ENCODE measurements at places on chromosomes 2 and 18. TPM values are rescaled to one million over a fixed set of nuclear protein-coding genes. Genes with fewer than 3 reads are reported as not detected.

DNA sequence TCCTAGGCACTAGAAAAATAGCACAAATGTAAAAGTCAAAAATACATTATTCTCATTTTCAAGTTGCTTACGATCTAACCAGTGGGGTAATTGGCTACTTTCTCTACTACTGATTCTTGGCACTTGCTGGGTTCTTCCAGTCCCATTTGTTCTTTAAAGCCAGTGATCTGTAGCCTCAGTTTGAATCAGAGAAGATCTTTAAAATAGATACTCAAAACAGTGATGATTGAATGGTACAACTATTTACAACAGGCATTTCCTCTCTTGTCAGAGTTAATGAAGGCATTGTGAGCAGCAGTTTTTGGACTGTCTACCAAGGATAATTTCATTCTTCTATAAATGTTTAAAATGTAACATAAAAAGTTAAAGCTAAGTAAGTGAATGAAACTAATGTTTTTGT is 128.3 kb upstream of the FSIP2 start:
- no peak for DNase-seq

DNA sequence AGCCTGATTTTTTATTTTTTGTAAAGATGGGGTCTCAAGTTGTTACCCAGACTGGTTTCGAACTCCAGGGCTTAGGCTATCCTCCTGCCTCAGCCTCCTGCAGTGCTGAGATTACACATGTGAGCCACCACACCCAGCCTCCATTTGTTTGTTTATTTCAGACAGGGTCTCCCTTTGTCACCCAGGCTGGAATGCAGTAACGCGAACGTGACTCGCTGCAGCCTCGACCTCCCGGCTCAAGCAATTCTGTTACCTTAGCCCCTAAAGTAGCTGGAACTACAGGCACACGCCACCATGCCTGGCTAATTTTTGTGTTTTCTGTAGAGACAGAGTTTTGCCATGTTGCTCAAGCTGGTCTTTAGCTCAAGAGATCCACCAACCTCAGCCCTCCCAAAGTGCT is 27.2 kb downstream of the UBXN4 start:
- no peak for DNase-seq

GRCh38 chr2:147519178-147519577 is 325.7 kb upstream of the ACVR2A start:
- DNase-seq = no peak

DNA sequence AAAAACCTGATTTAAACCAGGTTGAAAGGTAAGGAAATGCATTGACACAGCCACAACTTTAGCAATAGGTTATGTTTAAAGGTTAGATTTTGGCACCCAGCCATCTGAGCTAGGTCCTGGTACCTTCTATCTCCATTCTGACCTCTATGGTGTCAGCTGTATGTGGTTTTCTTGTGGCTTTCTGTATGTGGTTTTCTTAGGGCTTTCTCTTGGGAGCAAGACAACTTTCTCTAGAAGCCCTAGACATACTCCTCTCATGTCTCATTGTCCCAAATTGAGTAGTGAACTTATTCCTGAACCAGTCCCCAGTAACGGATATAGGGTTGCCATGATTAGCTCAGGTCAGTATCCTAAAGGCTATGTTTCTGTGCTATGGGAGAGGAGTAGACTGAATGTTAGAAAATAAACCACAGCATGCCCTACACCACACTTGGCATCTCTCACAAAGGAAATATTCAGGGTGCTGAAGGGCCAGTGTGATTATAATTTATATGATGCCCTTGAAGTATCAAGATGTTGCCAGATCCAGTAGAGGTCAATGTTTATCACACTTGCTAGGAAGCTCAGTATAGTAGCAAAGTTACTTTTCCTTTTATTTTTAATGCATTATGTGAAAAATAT is 176.1 kb downstream of the CAPN13 start:
- peak; percentile 13 for DNase-seq

DNA sequence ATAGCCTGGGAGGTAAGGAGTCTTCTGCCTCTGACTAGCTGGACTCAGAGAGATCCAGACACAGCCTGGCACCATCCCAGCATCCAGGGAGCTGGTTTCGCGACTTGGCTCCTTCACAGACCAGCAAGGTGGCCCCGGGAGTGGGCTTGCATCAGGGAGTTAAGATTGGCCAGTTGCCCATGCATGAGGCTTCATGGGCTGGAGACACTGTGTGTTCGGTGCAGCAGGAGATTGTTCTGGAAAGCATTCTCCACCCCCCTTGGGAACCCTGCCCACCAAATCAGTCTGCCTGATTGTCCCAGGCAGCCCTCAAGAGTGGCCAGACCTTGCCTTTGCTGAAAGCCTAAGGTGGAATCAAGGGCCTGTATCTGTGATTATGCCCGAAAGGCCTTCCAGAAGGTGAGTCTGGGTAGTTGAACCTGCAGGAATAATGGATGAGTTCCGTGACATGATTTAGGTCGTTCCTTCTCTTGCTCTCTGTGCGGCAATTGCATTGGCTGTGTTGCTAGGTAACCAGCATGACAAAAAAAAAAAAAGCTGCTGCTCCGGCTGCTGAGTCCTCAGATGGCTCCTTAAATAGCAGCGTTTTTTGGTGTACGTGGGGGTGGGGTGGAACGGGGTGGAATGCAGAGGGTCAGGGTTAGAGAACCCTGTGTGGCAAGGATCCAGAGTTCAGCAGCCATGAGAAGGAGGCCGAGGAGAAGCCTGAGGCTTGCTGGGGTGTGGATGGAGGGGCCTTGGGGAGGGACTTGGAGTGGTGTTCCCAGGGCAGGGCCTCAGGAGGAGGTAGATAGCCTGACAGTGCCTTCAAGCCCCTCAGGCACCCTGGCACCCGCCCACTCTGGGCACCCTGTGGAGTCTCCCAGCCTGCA is 93.0 kb upstream of the MCFD2 start:
- peak; percentile 69 for DNase-seq

- no peak for DNase-seq
Measured at GRCh38 chr18:25282282-25282681, 69.7 kb downstream of the ZNF521 start.

DNA sequence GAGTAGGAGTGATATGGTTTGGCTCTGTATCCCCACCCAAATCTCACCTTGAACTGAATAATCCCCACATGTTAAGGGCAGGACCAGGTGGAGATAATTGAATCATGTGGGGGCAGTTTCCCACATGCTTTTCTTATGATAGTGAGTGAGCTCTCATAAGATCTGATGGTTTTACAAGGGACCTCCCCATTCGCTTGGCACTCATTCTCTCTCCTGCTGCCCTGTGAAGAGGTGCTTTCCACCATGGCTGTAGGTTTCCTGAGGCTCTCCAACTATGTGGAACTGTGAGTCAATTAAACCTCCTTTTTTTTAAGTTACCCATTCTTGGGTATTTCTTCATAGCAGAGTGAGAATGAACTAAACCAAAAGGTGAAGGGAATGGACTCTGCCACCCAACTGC is 207.5 kb downstream of the LOXHD1 start:
- DNase-seq = no peak

- DNase-seq = no peak
Measured at GRCh38 chr2:18940184-18940583, 350.8 kb upstream of the NT5C1B start.

DNA sequence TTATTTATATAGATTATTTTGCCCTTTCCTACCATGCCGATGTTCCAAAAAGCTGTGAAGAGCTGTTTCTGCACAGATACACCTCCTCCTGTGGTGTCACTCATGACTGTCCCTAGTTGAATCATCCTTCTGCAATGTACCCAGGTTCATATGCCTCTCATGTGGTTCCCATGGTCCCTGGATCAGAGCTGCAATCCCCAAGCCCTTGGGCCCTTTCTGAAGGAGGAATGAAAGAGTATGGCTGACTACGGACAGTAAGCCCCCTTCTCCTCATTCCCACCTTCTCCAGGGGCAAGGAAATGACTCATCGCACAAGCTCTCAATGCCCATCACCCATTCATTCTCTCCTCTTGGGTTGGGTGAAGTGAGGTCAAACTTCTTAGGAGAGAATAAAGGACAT is 63.9 kb upstream of the ACVR1 start:
- no peak for DNase-seq

DNA sequence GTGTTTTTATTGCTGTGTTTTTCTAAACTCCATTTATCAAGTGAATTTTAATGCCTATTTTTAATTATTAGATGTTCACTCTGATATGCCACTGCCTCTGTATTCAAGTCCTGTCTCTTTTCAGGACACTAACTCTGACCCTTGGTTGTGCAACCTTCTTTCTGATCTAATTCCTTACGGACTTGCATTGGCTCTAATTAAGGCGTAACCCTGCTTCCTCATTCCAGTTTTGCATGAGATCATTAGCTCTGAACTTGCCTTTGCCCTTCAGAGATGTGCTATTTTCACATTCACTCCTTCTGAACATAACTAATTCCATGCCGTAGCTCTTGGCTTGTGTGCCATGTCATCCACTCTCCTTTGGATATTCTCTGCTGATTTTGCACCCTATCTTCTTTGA is 162.5 kb upstream of the TMEFF2 start:
- DNase-seq = no peak

GRCh38 chr2:96801005-96801785 is 14.9 kb upstream of the CNNM3 start:
- peak; percentile 41 for DNase-seq

- no peak for DNase-seq
Measured at GRCh38 chr2:14923820-14924580, 291.5 kb downstream of the LRATD1 start.

- DNase-seq = no peak
Measured at GRCh38 chr18:21105936-21106335, 5.7 kb downstream of the ROCK1 start.

GRCh38 chr2:240819858-240820606 is at the start of gene KIF1A:
TSS of gene KIF1A (minus strand) at chr2:240820219. CDS start at chr2:240797752, 22,467 bp downstream.
- no peak for DNase-seq

- DNase-seq = no peak
Measured at GRCh38 chr2:67896476-67896875, 166.3 kb downstream of the C1D start.

GRCh38 chr18:10454681-10455557 is 484 bp downstream of the APCDD1 start:
- DNase-seq = peak; percentile 20

DNA sequence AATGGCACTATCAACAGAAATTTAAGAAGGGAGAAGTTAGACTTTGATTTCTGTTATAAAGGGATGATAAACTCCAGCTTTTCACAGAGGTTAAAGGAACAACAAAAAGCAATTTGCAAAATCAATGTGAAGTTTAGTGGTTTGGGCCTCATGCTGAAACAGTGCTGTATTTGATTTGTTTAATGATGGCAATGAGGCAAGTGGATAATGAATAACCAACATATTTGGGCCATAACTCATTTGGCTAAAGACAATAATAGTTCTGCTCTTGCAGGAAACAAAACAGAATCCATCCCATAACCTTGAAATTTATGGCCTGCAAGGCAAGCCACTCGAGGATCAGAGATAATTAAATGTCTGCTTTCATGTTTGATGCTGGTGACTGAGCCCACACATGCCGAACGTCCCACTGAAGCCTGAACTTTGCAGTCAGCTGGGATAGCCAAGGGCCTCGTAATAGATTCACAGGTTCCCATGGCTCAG is 56.5 kb downstream of the TPGS2 start:
- peak; percentile 48 for DNase-seq

- peak; percentile 96 for DNase-seq
Measured at GRCh38 chr2:69177063-69177771, 164.2 kb downstream of the ANTXR1 start.

- DNase-seq = peak; percentile 26
Measured at GRCh38 chr18:55264108-55264507, 304.8 kb upstream of the CCDC68 start.

- DNase-seq = no peak
Measured at GRCh38 chr18:23276451-23276850, 141.2 kb downstream of the CABLES1 start.

DNA sequence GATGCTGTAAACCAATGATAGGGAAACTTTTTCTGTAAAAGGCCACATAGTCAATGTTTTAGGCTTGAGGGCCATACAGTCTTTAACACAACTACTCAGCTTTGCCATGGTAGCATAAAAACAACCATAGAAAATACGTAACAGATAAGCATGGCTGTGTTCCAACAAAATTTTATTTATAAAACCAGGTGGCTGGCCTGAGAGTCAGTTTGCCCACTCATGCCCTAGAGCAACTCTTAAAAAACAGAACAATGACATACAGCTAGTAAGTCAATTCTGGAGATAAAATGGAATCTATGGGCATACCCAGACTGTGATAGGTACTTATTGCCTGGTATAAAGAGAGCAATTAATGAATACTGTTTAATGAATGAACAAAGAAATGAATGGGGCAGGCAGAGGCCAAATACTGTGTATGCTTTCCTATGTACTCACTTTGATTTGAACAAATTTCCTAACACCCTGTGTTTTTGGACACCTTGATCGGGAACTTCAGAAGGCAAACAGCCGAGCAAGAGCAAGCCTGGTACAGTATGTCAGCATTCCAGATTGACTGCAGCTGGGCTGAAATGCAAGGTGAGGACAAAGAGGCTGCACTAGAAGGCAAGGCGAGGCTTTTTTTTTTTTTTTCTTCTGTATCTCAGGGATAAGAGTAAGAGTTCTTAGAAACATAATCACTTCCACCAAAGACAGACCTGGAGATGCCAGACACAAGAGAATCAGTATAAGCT is 315.3 kb downstream of the CLIP4 start:
- DNase-seq = no peak

DNA sequence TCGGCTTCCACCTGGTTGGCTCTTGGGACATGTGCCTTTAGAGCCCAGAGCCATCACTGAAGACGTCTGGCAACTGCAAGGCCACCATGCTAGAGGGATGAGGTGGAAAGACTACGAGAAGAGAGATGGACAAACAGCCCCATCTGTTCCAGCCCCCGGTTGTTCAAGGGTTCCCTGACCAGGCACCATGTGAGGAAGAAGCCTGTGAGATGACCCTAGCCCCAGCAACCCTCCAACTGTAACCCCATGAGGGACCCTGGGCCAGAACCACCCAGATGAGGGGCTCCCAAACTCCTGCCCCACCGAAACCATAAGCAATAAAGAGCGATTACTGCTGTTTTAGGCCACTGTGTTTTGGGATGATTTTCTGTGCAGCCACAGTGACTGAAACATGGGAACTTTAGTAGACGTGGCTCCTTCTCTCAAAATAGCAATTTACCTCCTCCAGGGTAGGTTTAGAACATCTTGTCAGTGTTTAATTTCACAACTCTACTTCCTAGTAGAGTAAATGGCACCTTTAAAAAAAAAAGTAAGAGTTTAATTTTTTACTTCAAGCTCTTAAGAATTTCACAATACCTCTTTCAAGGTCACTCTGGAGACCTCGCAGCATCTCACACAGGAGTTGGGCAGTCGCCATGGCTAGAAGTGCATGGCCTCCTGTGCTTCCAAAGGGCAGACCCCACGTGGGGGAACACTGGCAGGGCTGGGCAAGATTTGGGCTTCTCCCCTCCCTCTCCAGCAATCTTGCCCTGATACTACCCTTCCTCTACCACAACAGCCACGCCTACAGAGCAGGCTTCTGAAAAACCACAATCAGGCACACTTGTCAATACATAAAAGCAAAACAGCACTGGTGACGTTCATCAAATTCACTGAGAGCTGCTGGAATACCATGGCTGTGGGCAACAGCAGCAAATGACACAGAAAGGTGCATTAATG is 48.8 kb downstream of the TMEM163 start:
- no peak for DNase-seq

Gene EIF5B
- total RNA-seq = 26.9 TPM

Gene ITGA6
- 43.9 TPM for total RNA-seq

Gene RESP18
- total RNA-seq = not detected

Gene SNORC
- 0.28 TPM for total RNA-seq

Gene ABCB11
- total RNA-seq = not detected

Gene MATN3
- 1.1 TPM for total RNA-seq

Gene PPP4R3B
- total RNA-seq = 44.7 TPM

Gene SLC4A3
- total RNA-seq = 1.1 TPM

Gene SPC25
- total RNA-seq = 2.0 TPM
